NCI-H2081 treated with DMSO at 0.1 percent for 48 hours (cell line): ENCODE measurements at places on chromosomes 1 and 21.
A peak's percentile ranks its signal among the peaks of the same experiment; 100 is the strongest.

- DNase-seq = no peak
Measured at GRCh38 chr1:3680488-3681230, 28.3 kb downstream of the TP73 start.

DNA sequence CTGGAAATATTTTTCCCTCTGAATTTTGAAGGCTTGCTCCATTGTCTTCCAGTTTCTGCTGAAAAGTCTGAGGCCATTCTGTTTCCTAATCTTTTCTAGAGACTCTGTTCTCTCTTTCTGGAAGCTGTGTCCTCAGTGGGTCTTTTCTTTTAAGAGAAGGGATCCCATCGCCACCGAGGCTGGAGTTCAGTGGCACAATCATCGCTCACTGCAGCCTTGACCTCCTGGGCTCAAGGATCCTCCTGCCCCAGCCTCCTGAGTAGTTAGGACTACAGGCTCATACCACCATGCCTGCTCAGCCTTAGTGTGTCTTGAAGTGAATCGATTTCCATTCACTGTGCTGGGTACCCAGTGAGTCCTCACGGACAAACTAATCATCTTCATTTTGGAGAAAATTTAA, 9.6 kb upstream of the LRP8 start:
- DNase-seq = no peak

GRCh38 chr1:44698138-44698537, 23.6 kb downstream of the ARMH1 start:
- no peak for DNase-seq

- peak; percentile 90 for DNase-seq
Measured at GRCh38 chr1:201702936-201703335, 126.0 kb upstream of the IPO9 start.

- no peak for DNase-seq
Measured at GRCh38 chr1:4631321-4631720, 23.1 kb upstream of the AJAP1 start.
